ENCODE measurements at places on chromosomes 16 and 17.

- DNase-seq, result no peak
- H3K27me3 ChIP-seq, result no peaks in the 10 kb centered on the region
- no peak overlapping the region for H3K4me3 ChIP-seq
- H3K27ac ChIP-seq, result no peak overlapping the region
Measured at GRCh38 chr16:30539000-30539964, 4.6 kb upstream of the ZNF747 start.

GRCh38 chr17:37052450-37052849 is 103.7 kb downstream of the AATF start:
- DNase-seq, result no peak
- H3K27me3 ChIP-seq, result no peaks in the 10 kb centered on the region
- H3K36me3 ChIP-seq, result peaks cover 23% of the 10 kb centered on the region
- no peak overlapping the region for H3K4me3 ChIP-seq

GRCh38 chr16:13390093-13390985 is 488.9 kb downstream of the SHISA9 start:
- H3K27ac ChIP-seq, result no peak overlapping the region
- H3K4me3 ChIP-seq, result no peak overlapping the region
- no peak for DNase-seq
- H3K27me3 ChIP-seq, result peaks cover 1% of the 10 kb centered on the region
- no peaks in the 10 kb centered on the region for H3K4me1 ChIP-seq

GRCh38 chr16:19914877-19915276 is 30.2 kb upstream of the GPRC5B start:
- no peaks in the 10 kb centered on the region for H3K4me1 ChIP-seq
- H3K27me3 ChIP-seq, result no peaks in the 10 kb centered on the region
- no peak overlapping the region for H3K4me3 ChIP-seq
- H3K27ac ChIP-seq, result no peak overlapping the region
